ENCODE measurements at places on chromosomes 5 and 9.

- no peak for DNase-seq
Measured at GRCh38 chr9:136036050-136036449, 59.0 kb downstream of the NACC2 start.

- DNase-seq, result no peak
Measured at GRCh38 chr5:135353952-135354721, 44.9 kb downstream of the MACROH2A1 start.

GRCh38 chr5:40291338-40291737 lies 388.4 kb upstream of the PTGER4 start:
- DNase-seq, result no peak

DNA sequence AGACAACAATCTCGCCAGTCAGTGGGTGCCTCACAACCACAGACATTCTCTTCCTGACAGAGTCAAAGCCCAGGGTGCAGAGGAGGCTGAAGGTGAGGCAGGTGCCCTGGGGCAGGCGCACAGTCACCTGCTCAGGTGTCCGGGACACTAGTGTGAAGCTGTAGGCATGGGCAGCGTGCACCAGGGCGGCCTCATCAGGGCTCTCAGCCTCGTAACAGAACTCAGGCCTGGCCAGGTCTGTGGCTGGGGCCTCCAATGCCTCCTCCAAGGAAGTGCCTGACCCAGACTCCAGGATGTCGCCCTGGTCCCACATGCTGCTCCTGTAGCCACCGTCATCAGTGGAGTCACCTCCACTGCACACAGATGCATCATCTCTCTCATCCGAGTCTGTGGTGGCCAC lies 198.7 kb downstream of the PTTG1 start:
- no peak for DNase-seq

DNA sequence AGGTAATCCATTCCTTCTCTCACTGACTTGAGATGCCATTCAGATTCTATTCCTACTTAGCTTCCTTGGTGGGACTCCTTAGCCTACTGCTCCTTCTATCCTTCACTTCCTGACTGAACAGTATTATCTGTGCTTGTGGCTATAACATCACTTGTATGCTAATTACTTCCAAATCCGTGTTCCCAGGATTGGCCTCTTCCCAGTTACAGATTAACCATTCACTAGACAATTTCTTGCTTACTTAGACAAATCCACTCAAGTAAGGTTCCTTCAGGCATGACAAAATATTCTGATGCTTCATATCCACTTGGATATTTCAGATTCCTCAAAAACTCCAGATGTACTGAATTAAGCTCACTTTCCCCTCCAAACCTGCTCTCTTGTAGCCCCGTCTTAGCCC lies 18.3 kb downstream of the LIFR start:
- no peak for DNase-seq

- DNase-seq, result no peak
Measured at GRCh38 chr9:122232796-122233306, 4.1 kb upstream of the LHX6 start.

Measured in activated CD4-positive, alpha-beta T cell treated with anti-CD3 and anti-CD28 coated beads, Interleukin-2, amount 50 U/mL, for 4 hours (primary cell).